Activated naive CD4-positive, alpha-beta T cell treated with anti-CD3 and anti-CD28 coated beads, Interleukin-2, amount 50 U/mL, for 16 hours (primary cell): ENCODE measurements at places on chromosomes 5 and 9.

GRCh38 chr5:124262470-124262869, 484.0 kb downstream of the ZNF608 start:
- no peak for DNase-seq

DNA sequence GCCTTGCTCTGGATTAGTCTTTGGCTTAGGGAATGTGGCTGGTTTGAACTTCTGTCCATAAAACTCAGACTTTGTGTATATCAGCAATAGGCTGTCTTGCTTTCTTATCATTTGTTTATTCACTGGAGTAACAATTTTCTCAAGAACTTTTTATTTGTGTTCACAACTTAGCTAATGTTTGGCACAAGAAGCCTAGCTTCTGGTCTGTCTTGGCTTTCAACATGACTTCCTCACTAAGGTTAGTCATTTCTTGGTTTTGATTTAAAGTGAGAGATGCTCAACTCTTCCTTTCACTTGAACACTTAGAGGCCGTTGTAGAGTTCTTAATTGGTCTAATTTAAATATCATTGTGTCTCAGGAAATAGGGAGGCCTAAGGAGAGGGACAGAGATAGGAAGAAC, 4.9 kb downstream of the FBXO38 start:
- no peak for DNase-seq

- no peak for DNase-seq
Measured at GRCh38 chr9:419571-420171, 205.0 kb downstream of the DOCK8 start.

DNA sequence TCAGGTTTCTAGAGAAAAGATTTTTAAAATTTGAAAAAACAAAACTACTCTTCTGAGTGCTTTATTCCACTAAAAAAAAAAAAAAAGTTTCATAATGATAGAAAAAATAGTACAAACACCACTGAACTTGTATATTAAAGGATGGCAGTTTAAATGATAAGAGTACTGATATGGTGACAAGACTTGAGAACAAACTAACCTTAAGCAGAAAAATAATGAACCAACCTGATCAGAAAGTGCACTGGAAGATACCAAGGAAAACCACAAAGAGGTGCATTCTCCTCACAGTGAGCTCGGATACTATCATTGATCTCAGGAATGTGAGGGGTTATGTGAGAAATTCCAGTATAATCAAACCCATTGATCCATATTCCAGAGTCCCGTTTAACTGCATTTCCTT, 34.3 kb downstream of the ERMP1 start:
- no peak for DNase-seq

DNA sequence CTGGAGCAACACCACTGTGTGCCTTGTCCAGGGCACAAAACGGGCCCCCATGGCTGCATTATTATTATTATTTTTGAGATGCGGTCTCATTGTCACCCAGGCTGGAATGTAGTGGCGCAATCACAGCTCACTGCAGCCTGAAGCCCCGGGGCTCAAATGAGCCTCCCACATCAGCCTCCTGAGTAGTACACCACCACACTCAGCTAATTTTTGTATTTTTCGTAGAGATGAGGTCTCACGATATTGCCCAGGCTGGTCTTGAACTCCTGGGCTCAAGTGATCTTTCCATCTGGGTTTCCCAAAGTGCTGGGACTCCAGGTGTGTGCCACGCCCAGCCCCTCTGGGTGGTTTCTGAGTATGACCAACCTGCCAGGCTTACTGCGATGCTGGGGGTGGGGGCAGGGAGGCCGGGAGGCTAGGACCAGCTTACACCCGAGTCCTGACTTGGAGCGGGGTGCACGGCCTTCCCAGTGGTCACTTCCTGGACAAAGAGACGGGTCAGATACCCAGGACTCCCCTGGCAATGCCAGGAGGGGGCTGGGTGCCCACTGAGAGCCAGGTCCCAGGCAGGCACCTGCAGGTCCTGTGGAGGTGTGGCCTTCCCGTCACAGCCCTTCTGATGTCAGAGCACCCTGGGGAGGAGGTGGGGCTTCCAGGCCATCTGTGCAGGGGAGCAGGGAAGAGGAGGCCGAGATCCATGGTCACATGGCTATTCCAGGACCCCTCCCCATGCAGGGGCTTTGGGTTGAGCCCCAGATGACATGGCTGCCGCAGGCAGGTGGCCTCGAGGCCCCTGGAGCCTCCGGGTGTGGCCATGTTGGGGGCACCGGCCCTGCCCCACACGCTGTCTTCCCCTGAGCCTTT, 8.3 kb upstream of the NRARP start:
- no peak for DNase-seq

DNA sequence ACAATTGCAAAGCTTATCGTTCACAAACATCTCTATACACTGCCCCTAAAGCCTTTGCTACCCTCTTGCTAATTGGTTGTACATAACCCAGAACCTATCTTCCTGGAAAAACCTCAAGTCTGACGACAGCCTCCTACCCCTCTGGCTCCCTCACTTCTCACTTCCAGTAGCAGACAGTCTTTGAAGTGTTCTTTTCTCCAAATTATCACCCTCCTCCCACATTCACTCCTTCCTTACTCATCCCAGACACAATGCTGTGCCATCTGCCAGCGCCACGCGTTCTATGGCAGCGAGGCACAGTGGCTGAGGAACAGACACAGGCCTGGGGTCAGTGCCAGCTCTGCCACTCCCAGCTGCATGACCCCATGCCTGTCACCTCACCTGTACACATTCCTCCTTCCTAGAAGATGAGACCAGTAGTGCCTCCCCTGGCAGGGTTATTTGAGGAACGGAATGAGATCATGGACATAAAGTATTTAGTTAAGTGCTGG, 27.7 kb downstream of the CLTA start:
- DNase-seq = no peak

DNA sequence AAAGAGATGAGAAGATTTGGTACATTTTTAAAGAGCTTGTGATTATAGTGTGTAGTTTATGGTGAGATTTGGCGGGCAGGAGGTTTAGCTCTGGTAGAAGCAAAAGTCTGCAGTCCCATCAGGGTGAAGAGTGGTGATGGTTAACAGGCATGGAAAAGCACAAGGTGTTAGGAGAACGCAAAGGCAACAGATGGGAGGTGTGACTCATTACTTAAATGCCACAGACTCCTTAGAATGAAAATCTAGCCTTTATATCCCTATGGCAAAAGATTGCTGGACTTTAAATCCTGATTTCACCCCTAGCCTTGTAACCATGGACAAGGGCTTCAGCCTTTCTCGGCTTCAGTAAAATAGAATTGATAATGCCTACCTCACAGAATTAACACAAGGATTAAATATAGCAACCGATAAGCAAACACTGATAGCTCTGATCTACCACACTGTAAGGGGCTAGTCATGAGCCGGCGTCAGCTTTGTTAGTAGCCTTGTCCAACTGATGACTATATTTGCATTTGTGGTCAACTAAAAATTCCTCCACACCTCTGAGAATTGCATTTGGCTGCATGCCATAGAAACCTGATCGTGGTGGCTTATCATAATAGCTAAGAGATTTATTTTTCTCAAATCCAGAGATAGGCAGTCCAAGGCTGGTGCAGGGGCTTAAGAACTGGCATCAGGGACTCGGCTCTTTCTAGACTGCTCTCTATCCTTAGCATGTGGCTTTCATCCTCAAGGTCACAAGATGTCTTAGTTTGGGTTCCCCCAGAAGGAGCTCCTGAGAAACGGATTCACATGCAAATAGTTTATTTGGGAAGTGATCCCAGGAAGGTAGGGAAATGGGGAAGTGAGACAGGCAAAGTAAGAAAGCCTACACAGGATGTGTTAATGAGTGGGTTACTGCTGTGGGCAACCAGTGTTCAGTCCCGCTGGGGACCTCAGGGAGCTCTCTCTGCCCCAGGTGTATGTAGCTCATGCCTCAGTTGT, 19.6 kb downstream of the MFAP3 start:
- DNase-seq = no peak

DNA sequence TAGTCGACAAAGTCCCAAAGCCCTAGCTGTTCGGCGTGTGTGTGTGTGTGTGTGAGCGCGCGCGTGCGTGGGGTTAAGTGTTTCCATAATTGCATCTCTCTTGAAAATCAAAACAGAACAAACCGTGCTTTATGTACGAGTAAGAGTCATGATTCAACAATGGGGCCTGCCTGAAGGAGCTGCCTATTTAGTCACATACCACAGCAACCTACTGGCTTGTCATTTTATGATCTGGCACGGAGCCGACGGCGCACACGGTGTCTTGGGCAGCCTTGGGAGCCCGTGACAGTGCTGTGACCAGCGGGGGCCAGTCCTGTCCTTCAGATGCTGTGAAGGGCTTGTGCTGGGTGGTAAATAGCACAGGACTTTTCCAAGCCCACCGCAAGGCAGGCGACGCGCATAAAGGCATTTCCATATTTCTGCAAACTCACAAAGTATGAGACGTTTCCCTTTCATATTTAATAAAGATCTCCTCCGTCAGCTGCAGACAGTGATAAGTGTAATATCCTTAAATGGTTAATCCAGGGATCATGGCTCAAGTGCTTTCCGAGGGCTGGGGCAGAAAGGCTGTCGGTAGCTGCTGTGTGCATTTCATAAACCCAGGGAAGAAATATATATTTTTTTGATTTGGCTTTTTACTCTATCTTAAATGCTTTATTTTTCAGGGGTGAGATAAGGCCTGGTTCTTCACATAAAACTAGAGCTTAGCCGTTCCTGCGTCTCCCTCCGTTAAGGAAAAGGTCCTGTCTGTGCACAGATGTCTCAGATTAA, 270.2 kb upstream of the IRX1 start:
- DNase-seq = no peak

- DNase-seq = no peak
Measured at GRCh38 chr9:124215956-124216355, 41.8 kb upstream of the NEK6 start.

DNA sequence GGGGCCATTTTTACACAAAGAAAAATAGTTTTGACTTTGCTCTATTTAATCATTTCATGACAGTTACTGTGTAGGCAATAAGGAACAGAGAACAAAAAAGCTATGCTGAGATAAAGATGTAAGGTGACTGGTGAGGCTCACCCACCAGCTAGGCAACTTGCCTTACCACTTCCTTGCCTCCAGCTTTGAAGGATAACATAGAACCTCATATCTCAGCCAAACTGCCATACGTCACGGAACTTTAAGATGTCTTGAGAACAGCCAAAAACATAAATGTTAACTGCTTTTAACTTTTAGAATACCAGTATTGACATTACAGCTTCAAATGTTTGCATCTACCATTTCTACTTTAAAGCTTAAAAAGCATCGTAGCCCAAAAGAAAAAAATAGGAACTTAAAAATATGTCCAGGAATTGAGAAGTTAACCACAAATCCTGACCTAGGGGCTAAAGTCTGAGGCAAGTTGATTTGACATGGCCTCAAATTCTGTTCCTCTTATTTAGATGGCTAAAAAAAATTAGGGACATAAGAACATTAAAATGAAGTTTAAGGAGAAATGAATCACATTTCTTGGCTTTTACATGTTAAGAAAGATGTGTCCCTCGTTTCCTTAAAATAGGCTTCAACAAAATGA, 7.7 kb upstream of the GCNT4 start:
- peak; percentile 25 for DNase-seq

DNA sequence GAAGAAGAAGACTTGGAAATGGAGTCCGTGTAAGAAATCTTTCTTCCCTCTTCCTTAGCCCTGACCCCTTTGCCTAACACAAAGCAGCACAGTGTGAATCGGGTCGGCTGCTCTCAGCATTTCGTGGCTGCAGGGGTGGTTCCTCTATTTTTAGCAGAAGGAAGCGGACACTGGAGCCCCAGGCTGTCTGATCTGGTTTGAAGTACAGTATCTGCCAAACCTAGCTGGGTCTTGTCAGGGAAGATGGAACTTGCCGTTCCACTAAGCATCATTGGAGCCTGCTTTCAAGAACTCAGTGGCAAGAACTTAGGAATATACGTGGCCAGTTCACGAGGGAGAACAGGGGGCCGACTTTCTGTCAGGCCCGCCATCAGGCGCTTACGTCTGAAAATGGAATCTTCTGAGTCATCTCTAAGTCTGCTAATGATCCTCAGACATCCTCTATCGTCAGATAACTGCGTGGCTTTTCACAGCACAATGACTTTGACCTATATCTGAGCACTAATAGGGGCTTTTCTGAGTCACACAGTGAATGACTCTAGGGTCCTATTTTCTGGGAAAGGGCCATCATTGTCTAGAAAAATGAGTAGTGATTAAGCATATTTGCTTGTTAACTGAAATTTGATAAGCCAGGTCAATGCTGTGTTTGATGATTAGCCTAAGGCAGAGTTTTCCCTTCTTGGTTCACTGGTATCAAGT, 43.3 kb upstream of the NCS1 start:
- peak; percentile 33 for DNase-seq

GRCh38 chr5:147303976-147304375, 69.2 kb downstream of the STK32A start:
- no peak for DNase-seq

DNA sequence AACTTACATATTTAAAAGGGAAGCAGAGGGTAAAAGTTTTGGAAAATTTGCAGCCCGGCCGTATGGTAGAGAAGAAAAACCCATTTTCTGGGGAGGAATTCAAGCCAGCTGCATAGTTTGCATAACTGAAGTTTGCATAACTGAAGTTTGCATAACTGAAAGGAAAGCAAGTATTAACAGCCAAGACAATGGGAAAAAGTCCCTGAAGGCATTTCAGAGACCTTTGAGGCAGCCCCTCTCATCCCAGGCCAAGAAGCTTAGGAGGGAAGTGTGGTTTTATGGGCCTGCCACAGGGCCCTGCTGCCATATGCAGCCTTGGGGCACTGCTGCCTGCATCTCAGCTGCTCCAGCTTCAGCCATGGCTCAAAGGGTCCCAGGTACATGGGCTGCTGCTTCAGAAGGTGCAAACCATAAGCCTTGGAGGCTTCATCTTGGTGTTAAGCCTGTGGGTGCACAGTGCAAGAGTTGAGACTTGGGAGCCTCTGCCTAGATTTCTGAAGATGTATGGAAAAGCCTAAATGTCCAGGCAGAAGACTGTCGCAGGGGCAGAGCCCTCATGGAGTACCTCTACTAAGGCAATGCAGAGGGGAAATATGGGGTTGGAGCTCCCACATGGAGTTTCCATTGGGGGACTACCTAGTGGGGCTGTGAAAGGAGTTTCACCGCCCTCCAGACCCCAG, 36.9 kb upstream of the CXCL14 start:
- no peak for DNase-seq

DNA sequence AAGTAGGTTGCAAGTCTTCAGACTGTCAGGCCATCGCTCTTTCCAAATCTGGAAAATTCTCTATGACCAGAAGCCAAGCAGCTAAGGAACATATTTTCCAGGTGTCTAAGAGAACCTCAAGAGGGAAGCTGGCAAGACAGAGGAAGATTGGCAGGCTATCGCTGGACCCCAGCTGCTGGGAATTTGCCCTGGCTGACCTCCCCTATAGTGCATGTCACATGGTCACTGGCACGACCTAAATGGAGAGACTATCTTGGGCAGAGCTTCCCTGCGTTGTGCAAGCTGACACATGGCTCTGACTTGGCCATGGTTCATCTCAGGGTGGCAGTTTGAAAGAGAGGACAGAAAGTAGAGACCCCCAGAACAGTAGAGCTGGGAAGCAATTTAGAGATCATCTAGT, 104.9 kb upstream of the ZNF618 start:
- no peak for DNase-seq

GRCh38 chr5:40017135-40017534, 592.4 kb upstream of the DAB2 start:
- DNase-seq = no peak

DNA sequence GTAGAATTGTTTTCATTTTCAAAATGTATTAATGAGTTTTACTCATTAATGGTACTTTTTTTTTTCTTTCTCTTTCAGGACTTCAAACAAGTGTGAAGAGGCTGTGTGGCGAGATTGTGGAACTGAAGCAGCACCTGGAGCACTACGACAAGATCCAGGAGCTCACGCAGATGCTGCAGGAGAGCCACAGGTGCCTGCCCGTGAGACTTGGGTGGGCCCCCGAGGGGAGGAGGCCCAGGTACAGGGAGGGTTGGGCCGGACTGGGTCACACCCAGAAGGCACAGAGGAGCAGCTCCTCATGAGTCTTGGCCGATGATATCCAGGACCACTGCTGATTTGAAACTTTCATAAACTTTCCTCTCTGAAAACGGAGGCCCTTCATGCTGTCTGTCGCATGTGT, 35.6 kb downstream of the CEP72 start:
- no peak for DNase-seq
